Stimulated activated CD8-positive, alpha-beta memory T cell treated with anti-CD3 and anti-CD28 coated beads, Interleukin-4, amount 100 ng/mL, for 1 hour (primary cell): ENCODE measurements at places on chromosomes 2 and 18.

DNA sequence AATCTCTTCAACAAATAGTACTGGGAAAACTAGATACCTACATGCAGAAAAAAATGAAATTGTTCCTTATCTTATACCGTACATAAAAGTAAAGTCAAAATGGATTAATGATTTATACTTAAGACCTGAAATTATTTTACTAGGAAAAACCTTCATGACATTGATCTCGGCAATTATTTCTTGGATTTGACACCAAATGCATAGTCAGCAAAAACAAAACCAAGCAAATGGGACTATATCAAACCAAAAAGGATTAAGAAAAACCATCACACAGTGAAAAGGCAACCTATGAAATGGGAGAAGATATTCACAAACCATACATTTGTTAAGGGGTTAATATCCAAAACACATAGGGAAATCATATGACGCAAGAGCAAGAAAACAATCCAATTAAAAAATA lies 433.6 kb downstream of the LRATD1 start:
- no peak for DNase-seq

DNA sequence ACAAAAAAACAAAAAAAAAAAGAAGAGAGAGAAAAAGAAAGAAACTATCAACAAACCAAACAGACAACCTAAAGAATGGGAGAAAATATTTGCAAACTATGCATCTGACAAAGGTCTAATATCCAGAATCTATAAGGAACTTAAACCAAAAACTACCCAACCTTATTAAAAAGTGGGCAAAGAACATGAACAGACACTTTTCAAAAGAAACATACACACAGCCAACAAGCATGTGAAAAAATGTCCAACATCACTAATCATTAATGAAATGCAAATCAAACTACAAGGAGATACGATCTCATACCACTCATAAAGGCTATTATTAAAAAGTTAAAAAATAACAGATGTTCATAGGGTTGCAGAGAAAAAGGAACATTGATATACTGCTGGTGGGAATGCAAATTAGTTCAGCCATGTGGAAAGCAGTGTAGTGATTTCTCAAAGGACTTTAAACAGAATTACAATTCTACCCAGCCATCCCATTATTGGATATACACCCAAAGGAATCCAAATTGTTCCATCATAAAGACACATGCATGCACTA lies 7.2 kb upstream of the POLE4 start:
- no peak for DNase-seq

DNA sequence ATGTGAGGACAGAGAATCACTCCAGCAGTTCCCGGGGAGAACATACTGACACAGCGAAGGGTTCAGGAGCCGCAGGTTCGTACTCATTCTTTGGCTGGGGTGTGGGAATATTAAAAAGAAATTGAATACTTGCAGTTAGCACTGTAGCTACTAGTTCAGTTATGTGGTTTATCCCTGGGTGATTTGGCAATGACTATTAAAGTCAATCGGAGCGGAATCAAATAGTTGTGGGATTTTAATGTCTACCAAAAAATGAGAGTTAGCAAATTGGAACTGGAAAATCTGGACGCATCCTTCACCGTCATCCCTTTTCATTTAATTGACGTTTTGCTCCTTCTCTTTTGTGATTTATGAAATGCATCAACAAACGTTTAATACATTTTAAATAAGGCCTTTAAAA lies 50.8 kb downstream of the GBX2 start:
- no peak for DNase-seq

- no peak for DNase-seq
Observed at GRCh38 chr2:229832510-229832898, 89.3 kb downstream of the TRIP12 start.

GRCh38 chr2:176127774-176128072 lies 1.8 kb upstream of the HOXD8 start:
- no peak for DNase-seq

- no peak for DNase-seq
Observed at GRCh38 chr2:160336105-160336504, 136.0 kb upstream of the ITGB6 start.

DNA sequence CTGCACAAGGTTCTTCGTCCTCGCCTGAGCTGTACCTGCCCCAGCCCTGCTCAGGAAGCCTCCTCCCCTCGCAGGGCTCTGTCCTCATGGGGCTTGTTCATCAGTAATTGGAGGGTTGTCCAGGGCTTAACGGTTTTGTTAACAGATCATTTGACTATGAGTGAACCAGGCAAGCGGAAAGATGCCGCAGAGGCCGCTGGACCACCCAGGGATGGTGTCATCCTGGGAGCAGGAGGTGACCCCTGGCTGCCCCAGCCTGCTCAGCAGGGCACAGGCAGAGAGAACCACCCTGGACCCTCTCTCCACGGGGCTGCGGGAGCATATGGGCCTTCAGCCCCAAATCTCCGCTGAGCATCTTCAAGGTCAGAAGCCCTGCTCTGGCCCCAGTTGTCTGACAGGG lies 264.3 kb downstream of the KLHL29 start:
- DNase-seq = no peak

- no peak for DNase-seq
Observed at GRCh38 chr2:2826621-2827020, 495.5 kb upstream of the MYT1L start.

DNA sequence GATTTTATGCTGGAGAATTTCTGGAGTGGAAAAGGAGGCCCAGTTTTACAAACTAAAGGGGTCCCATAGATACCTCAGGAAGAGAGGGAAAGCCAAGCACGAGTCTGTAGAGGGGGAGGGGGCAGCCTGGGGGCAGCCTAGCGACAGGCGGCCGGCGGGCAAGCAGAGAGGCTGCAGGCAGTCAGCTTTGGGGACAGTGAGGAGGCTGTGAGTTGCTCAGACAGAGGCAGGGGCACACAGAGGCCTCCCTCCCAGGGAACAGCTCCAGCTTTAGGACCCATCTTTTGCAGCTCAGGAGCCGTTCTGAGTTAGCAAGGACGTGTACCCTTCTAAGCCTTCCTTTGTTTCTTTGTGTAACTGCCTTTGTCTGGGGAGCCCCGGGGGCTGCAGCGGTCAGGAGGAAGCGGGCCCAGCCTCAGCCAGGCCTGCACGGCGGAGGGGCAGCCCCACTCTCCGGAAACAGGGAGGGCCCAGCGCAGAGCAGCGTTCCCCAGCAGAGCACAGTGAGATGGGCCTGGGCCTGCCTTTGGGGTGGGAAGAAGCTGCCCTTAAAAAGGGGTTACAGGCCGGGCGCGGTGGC lies 41.1 kb upstream of the RALBP1 start:
- DNase-seq = no peak

- no peak for DNase-seq
Observed at GRCh38 chr2:26793518-26793917, 7.7 kb downstream of the CENPA start.

DNA sequence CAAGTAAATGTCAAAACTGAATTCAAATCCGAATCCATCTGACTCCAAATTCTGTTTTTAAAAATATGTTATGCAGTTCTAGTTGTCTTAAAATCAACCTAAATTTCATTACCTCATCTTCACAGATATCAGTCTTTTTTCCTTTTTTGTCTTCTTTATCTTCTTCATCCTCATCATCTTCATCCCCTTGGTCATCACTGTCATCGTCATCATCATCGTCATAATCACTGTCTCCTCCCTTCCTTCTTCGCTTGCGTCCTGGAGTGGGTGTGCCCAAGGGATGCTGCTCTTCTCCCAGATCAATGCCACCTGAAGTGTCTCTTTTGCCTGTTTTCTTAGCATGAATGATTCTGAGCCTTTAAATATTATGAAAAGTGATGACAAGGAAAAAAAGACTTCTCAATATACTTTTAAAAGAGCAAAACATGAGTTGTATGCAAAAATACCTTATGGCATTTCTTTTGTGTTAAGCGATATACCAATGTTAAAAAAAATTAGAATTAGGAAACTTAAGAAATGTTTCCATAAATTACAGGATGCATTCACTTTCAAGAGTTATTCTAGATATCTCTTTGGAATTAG lies 96.0 kb upstream of the WDSUB1 start:
- DNase-seq = no peak

DNA sequence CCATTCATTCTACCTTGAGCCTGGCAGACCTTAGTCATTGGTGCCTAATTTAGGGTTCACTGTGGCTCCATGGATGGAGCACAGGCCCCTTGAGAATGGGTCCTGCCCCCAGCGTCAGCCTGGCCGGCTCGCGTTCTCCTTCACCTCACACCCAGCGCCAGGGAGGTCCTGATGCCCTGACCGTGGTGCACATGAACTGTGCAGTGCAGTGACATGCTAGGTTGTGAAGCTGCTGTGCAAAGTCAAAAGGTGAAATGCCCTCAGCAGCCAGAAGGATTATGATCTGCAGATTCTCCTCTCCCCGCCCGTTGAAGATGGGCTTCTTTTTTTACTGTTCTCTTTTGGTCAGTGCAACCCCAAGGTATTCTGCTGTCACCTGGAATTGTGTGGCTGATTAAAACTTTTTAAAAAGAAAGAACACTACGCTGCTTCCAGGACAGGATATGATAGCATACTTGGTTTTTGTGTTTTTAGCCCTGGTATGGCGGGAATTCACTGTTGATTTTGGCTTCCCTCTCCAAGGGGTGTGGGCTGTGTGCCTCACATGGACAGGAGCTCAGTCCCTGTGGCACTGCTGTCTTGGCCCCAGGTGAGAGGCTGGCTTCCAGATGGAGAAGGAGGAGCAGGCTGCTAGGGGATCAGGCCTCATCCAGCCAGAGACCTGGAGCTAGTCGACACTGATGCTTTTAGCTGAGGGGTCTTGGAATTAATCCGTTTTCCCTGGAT lies 49.4 kb upstream of the MCFD2 start:
- DNase-seq = no peak

- DNase-seq = no peak
Observed at GRCh38 chr2:210599476-210599875, 43.1 kb downstream of the CPS1 start.

- no peak for DNase-seq
Observed at GRCh38 chr2:147679191-147679954, 165.5 kb upstream of the ACVR2A start.

DNA sequence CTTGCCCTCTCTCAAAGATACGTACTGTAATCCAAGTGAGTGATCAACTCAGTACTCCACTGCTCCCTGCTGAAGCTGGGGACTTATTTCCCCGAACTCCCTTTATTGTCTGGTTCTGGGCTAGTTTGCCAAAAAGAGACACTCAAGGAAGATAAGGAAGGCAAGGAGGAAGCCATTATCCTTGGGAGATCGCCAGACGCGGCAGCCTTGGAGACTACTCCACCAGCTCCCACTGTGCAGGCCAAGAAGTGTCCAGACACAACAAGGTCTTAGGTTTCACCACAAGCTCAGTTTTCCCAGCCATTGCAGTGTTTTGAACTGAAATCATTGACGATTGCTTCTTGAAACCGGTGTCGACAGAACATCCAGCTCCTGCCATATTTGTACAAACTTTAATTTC lies 439.6 kb upstream of the UBE2E3 start:
- no peak for DNase-seq

- no peak for DNase-seq
Observed at GRCh38 chr18:12257996-12258718, 4.0 kb downstream of the CIDEA start.

DNA sequence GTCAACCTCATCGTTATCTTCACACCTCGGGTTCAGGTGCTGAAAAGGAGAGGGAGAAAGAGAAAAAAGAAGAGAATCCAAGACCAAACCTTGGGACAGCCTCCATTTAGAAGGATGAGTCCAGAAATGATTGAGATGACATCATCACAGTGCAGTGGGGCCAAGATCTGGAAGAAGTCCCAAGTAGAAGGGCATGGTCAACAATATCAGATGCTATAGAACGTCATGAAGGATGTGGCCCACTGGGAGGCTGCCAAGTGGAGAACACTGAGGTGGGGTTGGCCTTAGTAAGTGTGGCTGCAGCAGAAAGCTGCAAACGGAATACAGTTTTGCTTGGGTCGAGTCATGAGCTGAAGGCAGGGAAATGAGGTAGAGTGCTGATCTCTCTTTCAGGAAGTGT lies 91.1 kb upstream of the FZD7 start:
- no peak for DNase-seq

DNA sequence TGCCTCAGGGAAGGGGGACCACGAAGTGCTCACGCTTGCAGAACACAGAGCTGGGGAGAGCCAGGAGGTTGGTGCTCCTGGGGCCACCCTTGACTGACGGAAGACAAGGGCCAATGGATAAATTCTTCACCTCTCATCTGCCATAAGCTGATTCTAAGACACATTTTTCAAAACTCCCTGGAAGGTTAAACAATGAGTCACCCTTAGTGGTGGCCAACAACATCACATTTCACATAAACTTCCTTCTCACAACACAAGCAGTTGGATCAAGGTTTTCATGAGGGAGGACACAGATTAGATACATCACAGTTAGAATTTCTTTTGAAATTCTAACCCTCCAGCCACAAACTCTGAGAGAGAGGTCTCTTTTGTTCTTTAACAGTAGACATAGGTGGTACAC lies 713.6 kb upstream of the POU3F3 start:
- no peak for DNase-seq

DNA sequence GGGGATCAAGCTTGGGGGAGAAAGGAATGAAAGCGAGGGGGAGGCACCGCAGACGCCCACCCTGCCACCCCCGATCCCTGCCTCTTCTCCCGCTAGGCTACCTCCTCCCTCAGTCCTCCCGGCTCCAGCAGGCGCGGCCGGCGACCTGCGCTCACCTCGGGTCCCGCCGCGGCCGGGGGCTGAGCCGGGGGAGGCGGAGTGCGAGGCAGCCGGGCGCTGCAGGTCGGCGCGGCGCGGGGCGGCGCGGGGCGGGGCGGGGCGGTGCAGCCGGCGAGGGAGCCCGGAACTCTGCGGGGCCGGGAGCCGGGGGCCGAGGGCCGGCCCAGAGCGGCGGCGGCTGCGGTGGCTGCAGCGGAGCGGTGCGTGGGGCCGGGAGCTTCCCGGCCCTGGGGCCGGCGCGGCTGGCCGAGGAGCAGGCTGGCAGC lies 477 bp downstream of the ACVR1 start:
- no peak for DNase-seq
